ENCODE measurements at places on chromosomes 1 and 21. TPM values are rescaled to one million over a fixed set of nuclear protein-coding genes. Genes with fewer than 3 reads are reported as not detected.

TLR5 gene
- total RNA-seq: 15.7 TPM

CTSS gene
- total RNA-seq: 625 TPM

SLAMF7 gene
- total RNA-seq: 1.0 TPM

DNA sequence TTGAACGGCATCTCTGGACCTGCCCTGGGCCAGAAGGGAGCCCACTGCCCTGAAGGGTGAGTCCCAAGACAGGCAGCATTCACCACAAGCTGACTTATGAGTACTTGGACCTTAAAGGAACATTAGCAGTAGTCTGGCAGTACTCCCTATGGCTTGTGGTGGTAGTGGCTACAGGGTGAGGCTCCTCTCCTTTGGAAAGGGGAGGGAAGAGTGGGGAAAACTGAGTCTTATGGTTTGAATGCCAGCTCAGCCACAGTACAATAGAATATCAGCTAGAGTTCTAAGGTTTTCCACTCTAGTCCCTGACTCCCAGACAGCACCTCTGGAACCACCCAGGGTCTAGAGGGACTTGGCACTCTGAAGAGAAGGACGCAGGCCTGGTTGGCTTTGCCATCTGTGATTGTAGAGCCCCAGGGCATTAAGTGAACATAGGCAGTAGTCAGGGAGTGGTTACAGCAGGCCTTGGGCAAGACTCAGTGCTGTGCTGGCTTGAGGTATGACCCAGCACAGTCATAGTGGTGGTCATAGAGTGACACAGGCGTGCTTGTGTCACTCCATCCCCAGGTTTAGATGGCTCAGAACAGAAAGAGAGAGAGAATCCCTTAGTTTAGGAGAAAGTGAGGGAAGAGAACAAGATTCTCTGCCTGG is 31.0 kb downstream of the CD53 start:
- H3K27ac ChIP-seq: no peak overlapping the region
- no peak overlapping the region for H3K4me3 ChIP-seq
- H3K36me3 ChIP-seq: peaks cover 4% of the 10 kb centered on the region
- H3K4me1 ChIP-seq: no peaks in the 10 kb centered on the region
- H3K27me3 ChIP-seq: no peaks in the 10 kb centered on the region

DNA sequence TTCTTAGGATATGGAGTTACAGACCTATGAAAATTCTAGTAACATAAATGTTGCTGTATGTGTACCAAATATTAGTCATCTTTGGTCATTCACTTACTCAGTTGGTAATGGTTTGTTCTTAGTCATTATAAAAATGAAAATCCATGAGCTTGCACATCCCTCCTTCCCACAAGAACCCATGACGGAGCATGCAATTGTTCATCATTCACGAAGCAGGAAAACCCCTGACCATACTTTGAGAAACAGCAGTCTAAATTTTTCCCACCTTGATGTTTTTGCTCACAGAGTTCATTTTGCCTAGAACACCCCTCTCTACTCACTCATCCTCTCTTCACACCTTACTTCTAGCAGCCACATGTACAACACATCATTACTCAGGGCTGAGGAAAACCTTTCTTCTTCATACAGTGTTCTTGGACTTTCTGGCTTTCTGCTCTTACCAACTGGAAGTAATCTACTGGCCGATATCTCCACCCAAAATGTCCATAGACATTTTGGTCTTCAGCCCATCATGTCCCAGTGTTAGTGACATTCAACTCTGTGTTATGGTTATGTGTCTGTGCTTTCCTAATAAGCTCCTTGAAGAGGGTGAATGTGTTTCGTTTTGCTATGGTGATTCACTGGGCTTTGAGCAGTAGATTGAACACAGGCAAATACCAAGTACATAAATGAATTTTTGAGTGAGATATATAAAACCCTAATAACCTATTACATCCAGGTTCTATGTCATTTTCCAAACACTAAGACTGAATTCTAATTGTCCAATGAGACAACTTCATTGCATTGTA is 189.9 kb downstream of the ZC3H11B start:
- no peaks in the 10 kb centered on the region for H3K27me3 ChIP-seq
- DNase-seq: no peak
- no peaks in the 10 kb centered on the region for H3K4me1 ChIP-seq

GRCh38 chr1:93016171-93016570 is 54.9 kb upstream of the DIPK1A start:
- H3K4me3 ChIP-seq: no peak overlapping the region
- H3K4me1 ChIP-seq: no peaks in the 10 kb centered on the region
- no peak overlapping the region for H3K27ac ChIP-seq
- H3K36me3 ChIP-seq: no peaks in the 10 kb centered on the region
- DNase-seq: no peak
- no peaks in the 10 kb centered on the region for H3K27me3 ChIP-seq

SPATA45 gene
- total RNA-seq: not detected

OPRD1 gene
- total RNA-seq: not detected

GRCh38 chr1:194268839-194269238 is 1082.4 kb upstream of the B3GALT2 start:
- no peaks in the 10 kb centered on the region for H3K27me3 ChIP-seq
- DNase-seq: no peak
- no peaks in the 10 kb centered on the region for H3K4me1 ChIP-seq
- no peak overlapping the region for H3K4me3 ChIP-seq

DNA sequence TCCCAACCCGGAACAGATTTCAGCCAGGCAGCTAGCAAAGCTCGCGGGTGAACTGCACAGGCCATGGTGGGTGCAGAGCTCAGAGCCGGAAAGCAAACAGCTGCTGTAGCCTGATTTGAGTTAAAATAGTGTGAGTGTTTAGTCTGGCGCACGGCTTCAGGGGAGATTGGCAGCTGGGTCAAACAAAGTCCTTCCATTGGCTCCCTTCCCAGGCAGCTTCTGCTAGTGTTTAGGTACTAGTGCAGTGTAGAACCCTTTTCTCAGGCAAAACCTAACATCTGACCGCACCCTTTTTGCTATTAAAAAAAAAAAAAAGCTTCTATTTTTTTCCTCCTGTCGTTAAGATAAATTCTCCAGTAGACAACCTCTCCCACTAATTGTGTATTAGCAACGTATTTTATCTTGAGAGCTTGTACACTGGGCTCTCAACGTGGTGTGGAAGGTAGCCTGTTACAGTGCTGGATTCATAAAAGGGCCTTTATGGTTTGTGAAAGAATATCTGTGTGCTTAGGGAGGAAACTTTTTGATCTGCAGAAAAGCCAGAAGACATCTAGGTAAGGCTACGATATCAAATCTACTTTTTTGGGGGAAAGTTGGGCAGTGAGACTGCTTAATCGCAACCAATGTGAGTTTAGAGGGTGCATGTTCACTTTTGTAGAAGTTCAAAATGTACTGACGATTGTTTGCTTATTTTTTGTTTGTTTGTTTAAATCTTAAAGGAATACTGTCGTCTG is 689.6 kb downstream of the USP25 start:
- no peaks in the 10 kb centered on the region for H3K27me3 ChIP-seq
- H3K4me3 ChIP-seq: no peak overlapping the region
- H3K4me1 ChIP-seq: no peaks in the 10 kb centered on the region
- DNase-seq: peak; percentile 78

SIK1 gene
- total RNA-seq: 31.9 TPM

- no peaks in the 10 kb centered on the region for H3K27me3 ChIP-seq
- H3K27ac ChIP-seq: no peak overlapping the region
- no peak overlapping the region for H3K4me3 ChIP-seq
- no peaks in the 10 kb centered on the region for H3K4me1 ChIP-seq
- no peaks in the 10 kb centered on the region for H3K36me3 ChIP-seq
Measured at GRCh38 chr1:70714149-70714548, 303.1 kb downstream of the CTH start.

- DNase-seq: no peak
- no peak overlapping the region for H3K4me3 ChIP-seq
- H3K36me3 ChIP-seq: no peaks in the 10 kb centered on the region
- H3K4me1 ChIP-seq: no peaks in the 10 kb centered on the region
- H3K27ac ChIP-seq: no peak overlapping the region
Measured at GRCh38 chr1:19672237-19672636, 7.6 kb downstream of the HTR6 start.

TMEM82 gene
- total RNA-seq: not detected

CDC20 gene
- total RNA-seq: 6.1 TPM

DNA sequence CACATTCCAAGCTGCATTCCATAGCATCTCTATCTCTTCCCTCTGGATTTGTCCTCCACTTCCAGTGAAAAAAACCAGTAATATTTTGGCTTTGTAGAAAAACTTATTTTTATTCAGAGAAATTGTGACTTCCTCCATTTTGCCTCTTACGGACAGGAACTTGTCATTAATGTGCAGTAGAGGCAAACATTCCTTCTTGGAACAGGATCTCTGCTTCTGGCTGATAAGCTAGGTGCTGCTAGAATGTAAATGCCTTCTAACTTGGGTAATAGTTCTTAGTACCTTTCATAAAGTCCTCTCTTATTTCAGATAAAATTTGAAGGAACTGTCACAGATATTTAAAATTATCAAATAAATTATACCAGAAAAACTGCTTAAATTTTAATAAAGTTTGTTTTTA is 707.8 kb downstream of the USP25 start:
- DNase-seq: no peak
- no peak overlapping the region for H3K4me3 ChIP-seq
- no peaks in the 10 kb centered on the region for H3K27me3 ChIP-seq
- H3K36me3 ChIP-seq: no peaks in the 10 kb centered on the region

DNA sequence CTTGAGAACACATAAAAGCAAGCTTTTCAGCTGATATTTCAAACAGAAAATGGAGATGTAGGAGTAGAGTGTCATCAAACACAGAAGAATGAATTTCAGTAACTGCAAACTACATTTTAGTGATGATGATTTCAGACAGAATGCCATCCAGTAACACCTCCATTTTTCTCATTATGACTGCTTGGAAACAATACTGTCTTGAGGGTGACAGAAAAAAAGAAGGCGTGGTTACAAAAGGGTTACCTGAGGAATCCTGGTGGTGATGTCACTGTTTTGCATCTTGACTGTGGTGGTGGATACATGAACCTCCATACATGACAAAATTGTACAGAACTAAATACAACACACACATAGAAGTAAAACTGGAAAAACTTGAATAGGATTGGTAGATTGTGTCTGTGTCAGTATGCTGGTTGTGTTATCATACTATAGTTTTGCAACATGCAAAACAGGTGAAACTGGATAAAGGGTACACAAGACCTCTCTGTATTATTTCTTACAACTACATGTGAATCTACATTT is 375.9 kb downstream of the PTBP2 start:
- no peaks in the 10 kb centered on the region for H3K4me1 ChIP-seq
- H3K36me3 ChIP-seq: peaks cover 6% of the 10 kb centered on the region
- DNase-seq: no peak
- H3K4me3 ChIP-seq: no peak overlapping the region

GRCh38 chr1:58754683-58755467 is 29.0 kb downstream of the JUN start:
- peak overlapping the region; percentile 66 for H3K27ac ChIP-seq
- H3K27me3 ChIP-seq: no peaks in the 10 kb centered on the region
- DNase-seq: no peak
- no peak overlapping the region for H3K4me3 ChIP-seq

DNA sequence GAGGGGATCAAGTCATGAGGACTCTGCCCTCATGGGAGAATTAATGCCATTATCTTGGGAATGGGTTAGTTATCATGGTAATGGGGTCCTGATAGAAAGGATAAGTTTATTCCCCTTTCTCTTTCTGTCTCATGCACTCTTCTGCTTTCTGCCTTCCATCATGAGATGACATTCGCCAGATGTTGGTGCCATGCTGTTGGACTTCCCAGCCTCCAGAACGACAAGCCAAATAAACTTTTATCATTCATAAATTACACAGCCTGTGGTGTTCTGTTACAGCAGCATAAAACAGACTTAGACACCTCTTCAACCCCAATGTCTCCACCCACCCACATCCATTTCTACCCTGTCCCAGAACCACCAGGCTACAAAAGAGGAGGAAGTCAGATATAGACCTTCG is 11.9 kb upstream of the IGFN1 start:
- DNase-seq: no peak
- H3K36me3 ChIP-seq: no peaks in the 10 kb centered on the region
- H3K27me3 ChIP-seq: no peaks in the 10 kb centered on the region
- no peak overlapping the region for H3K27ac ChIP-seq

ITGB2 gene
- 151 TPM for total RNA-seq

DNA sequence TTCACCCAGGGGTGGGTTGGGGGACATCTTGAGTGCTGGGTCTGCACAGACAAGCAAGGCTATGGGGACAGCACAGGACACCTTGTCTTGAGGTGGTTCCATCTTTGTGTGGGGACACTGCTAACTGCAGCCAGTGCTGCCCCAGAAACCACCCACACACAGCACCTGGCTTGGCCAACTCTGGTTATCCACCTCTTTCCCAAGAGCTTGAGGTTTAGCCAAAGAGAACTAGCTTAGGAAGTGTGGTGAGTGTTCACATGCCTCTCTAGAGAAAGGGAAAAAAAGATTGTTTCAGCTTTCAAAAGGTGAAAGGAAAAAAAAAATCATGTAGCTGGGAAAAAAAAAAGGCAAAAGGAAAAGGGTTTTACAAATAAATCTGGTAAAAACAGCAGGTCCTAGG is 32.4 kb downstream of the BCAR3 start:
- no peaks in the 10 kb centered on the region for H3K27me3 ChIP-seq
- H3K36me3 ChIP-seq: no peaks in the 10 kb centered on the region
- peaks cover 5% of the 10 kb centered on the region for H3K4me1 ChIP-seq
- no peak overlapping the region for H3K4me3 ChIP-seq
- H3K27ac ChIP-seq: no peak overlapping the region

MMP23B gene
- 49.2 TPM for total RNA-seq

- H3K27ac ChIP-seq: peak overlapping the region; percentile 89
- H3K27me3 ChIP-seq: no peaks in the 10 kb centered on the region
- peaks cover 28% of the 10 kb centered on the region for H3K4me1 ChIP-seq
- DNase-seq: peak; percentile 60
Measured at GRCh38 chr1:24501371-24502064, 1.1 kb upstream of the RCAN3 start.

GRCh38 chr1:28329395-28330153 is 734 bp downstream of the MED18 start:
- peaks cover 37% of the 10 kb centered on the region for H3K36me3 ChIP-seq
- H3K27ac ChIP-seq: peak overlapping the region; percentile 94
- H3K4me3 ChIP-seq: peak overlapping the region; percentile 56
- H3K4me1 ChIP-seq: peaks cover 12% of the 10 kb centered on the region
- no peak for DNase-seq
- no peaks in the 10 kb centered on the region for H3K27me3 ChIP-seq

Data from upper lobe of left lung (tissue), 6 donors.